ENCODE measurements at places on chromosomes 5 and 9.

DNA sequence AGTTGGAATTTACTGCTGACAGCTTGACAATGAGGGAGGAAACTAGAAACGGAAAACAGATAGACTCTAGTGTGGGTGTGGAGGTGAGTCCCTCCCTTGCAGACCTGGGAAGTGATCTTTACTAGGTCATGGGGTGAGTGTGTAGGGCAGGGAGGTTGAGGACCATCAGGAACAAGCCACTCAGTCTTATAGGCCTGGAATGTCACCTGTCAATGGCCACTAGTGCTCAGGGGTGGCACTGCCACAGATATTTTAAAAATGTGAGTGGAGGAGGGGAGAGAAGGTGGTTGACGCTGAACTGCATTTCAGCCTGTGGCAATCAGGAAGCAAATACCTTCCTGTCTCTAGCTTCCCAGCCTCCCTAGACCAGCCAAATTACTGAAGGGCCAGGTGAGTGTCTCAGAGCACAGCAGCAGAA, 9.0 kb downstream of the OR2S2 start:
- no peak for DNase-seq

DNA sequence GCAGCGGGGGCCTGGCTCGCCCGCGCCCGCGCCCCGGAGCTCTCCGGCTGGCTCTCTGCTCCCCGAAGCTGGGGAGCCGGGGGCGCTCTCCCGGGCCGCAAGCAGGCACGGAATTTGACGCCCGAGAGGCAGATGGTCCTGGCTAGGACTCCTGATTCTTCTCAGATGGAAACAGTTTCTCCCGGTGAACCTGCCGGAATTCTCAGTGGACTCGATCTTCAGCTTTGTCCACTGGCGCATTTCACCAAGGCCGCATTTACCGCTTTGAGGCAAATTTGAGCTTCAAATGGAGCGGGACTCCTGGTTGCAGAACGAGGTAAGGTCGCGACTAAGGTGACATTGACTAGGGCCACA, 305.7 kb upstream of the KCNN2 start:
- DNase-seq: no peak

DNA sequence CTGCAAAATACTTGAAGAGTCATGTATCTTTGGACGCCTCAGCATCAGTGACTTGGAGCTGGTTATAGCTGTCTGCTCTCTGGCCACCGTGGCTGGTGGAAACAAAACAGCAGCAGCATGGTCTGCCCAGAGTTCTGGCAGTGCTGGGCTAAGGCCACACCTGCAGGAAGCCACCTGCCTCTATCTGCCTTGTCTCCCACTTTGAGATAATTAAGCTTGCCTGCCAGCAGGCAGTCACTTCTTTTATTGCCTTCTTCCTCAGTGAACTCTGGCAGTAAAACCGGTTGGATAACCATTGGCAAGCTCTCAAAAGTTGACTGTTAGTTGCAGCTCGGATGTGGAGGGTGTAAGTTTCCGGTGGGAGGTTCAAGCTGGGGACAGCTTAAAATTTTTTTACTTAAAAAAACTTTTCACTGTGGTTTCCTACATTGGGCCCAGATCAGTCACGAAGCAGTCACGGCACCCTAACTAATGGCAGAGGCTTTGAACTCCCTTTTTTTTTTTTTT, 4.9 kb downstream of the SMIM3 start:
- DNase-seq: peak; percentile 66

GRCh38 chr9:134964271-134965055, 46.8 kb upstream of the FCN1 start:
- DNase-seq: no peak

- DNase-seq: no peak
Measured at GRCh38 chr5:64900618-64901017, 131.9 kb downstream of the CWC27 start.

DNA sequence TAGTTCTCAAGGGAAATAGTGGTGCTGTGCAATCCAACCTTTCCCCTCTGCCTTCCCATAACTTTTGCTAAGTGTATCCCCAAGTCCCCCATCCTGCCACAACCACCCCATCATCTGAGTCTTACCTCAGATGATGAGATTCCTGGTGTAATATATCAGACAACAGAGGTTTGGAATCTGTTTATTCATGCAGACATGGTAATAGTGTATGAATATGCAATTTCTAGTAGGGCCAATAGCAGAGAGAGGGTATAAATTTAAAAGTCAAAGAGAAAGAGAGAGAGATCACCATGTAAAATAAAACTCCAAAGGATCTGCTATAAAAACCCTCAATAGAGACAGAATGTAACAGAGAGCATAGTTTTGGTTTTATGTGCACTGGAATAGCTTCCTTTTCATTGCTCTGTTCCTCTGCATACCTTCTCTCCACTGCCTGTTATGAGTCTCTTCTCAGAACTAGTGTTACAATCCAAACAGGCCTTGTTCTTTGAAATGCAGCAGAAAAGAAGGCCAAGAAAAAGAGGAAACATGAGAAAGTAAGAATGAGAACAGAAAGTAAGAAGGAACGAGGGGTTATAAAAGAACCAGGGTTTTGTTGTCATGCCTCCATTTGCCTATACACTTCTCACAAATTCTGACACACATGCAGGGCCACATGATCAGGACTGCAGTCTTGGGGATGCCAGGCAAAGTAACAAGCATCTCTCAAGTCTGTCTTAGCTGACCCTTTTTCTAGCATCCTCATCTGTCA, 278.0 kb downstream of the CETN3 start:
- no peak for DNase-seq

DNA sequence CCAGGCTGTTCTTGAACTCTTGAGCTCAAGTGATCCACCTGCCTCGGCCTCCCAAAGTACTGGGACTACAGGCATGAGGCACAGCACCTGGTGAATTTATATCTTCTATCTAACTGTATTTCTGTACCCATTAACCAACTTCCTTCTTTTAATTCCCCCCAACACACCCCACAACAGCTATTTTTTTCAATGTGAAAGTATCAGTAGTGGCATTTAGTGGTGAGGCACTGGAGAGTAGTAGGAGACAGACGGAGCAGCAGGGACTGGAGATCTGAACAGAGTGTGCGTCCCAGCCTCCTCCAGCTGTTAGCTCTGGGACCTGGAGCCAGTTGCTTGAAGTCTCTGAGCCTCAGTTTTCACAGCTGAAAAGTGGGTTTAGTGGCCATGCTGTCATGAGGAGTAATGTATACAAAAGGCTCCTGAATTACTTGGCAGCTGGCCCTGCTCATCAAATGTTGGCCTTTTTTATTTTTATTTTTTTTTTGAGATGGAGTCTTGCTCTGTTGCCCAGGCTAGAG, 11.0 kb upstream of the EEIG1 start:
- DNase-seq: no peak
